ENCODE measurements at places on chromosomes 3 and 15. TPM values are rescaled to one million over a fixed set of nuclear protein-coding genes. Genes with fewer than 3 reads are reported as not detected.
A peak's percentile ranks its signal among the peaks of the same experiment; 100 is the strongest.

C3orf22 gene
- not detected for total RNA-seq

CCDC13 gene
- 0.49 TPM for total RNA-seq

B2M gene
- total RNA-seq, result 3,772 TPM

LYZL4 gene
- total RNA-seq, result not detected

NEK10 gene
- 0.41 TPM for total RNA-seq

TLNRD1 gene
- total RNA-seq, result 28.2 TPM

IFT80 gene
- total RNA-seq, result 12.2 TPM

GRCh38 chr3:119329551-119329950, 35.4 kb downstream of the ARHGAP31 start:
- peaks cover 1% of the 10 kb centered on the region for H3K4me1 ChIP-seq
- no peaks in the 10 kb centered on the region for H3K27me3 ChIP-seq
- no peak for DNase-seq
- H3K27ac ChIP-seq, result no peak overlapping the region
- no peak overlapping the region for H3K4me3 ChIP-seq
- peaks cover 2% of the 10 kb centered on the region for H3K36me3 ChIP-seq

DNA sequence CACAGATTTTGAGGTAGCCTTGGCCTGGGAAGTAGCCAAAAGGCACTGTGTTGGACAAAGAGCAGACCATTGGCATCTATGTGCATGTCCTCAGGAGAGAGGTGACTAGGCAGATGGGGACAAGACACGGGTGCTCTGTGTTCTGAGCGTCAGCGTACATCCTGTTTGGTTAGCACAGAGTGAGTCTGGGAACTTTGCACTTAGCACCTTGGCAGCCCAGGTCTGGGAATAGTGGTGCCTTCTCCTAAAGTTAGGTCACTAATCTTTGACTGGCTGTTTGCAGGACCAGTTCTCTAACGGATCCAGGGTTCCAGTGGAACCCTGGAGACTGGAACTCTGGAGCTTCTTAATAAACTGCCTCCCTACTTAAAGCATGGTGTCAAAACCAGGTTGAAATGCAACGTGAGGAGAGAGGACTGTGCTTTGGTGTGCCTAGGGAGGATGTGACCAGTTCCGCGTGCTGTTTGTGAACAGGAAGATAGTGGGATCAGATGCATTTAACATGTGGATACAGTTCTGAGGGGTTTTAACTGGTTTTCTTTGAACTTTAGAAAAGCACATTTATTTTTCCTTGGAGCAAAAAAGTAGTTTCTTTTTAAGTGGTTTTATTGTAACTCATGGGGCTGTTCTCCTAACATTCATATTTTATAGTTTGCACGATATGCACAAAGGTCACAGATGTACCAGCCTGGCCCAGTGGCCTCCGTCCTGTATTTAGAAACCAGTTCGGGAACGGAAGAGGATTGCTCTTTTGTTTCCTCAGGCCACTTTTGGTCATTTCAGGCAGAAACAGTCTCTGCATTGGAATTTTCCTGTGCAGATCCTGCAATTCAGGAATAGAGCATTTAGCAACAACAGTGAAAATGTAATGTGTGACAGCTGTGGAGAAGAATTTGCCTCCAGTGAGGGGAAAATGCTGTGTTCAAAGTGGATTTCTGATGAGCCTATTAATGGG, 48.8 kb downstream of the ABHD2 start:
- H3K27ac ChIP-seq, result peak overlapping the region; percentile 6
- no peak overlapping the region for H3K4me3 ChIP-seq
- H3K27me3 ChIP-seq, result no peaks in the 10 kb centered on the region
- DNase-seq, result no peak
- H3K4me1 ChIP-seq, result peaks cover 35% of the 10 kb centered on the region

- H3K4me3 ChIP-seq, result no peak overlapping the region
- no peaks in the 10 kb centered on the region for H3K4me1 ChIP-seq
- DNase-seq, result no peak
- H3K27me3 ChIP-seq, result no peaks in the 10 kb centered on the region
- H3K36me3 ChIP-seq, result no peaks in the 10 kb centered on the region
Observed at GRCh38 chr3:76311941-76312340, 526.6 kb upstream of the ZNF717 start.

DNA sequence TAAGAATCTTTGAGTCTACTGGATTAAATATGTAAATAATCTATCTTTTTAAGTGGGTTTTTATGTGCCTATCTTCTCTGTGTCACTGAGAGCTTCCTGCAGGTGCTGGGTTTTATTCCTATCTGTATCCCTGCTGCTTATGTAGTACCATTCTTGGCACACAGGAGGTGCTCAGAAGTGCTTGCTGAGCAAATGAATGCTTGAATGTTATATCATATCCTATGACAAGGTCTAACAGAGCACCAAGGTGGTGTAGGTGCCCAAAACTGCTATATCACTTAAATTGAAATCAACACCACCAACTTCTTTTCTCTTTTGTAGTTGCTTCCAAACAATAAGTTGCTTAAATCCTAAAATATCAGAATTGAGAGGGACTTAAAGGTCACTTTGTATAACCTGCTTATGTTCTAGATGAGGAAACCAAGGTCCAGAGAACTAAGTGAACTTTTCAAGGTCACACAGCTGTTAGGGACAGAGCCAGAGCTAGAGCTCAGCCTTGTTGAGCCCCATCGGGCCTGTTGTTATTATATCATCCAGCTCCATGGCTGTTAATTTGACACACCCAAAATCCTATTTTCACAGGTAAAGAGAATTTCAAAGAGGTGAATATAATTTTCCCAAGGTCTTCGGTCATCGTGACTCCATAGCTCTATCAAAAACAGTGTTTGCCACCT, 46.0 kb downstream of the CCNL1 start:
- no peak overlapping the region for H3K4me3 ChIP-seq
- H3K36me3 ChIP-seq, result no peaks in the 10 kb centered on the region
- H3K27ac ChIP-seq, result no peak overlapping the region
- H3K27me3 ChIP-seq, result no peaks in the 10 kb centered on the region

DNA sequence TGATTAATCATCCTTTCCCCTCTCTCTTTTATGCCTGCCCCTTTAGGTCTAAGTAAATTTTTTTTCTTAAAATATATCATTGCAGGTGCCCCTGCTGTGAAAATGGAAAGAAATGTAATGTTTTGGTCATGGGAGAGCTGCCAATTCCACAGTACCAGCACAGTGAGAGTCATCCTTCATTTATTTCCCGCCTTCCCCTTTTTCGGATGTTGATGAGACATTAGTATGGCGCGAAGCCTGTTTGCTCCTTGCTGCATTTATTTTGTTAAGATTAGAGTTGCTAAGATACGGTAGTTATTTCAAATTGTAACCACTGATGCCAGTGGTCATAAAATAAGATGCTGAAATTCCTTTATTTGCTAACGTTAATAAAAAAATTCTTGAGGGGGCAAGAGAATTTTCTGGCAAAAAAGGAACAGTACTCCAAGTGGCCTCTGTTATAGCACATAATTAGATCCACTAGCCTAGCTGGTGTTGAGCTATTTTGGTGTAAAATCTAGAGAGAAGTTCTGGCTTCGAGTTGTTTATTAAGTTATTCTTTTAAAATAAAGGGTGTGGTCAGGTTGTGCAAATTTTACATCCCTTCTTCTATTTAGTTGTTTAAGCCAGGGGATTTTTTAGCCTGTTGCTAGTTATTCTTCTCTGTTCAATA, 62.8 kb downstream of the MDFIC2 start:
- H3K36me3 ChIP-seq, result no peaks in the 10 kb centered on the region
- H3K4me3 ChIP-seq, result no peak overlapping the region
- H3K27me3 ChIP-seq, result peaks cover 5% of the 10 kb centered on the region
- no peak for DNase-seq

GRCh38 chr15:56972426-56972825, 54.0 kb downstream of the TCF12 start:
- peak overlapping the region; percentile 59 for H3K27ac ChIP-seq
- no peak for DNase-seq
- peaks cover 15% of the 10 kb centered on the region for H3K36me3 ChIP-seq
- peaks cover 55% of the 10 kb centered on the region for H3K4me1 ChIP-seq
- H3K4me3 ChIP-seq, result no peak overlapping the region

DNA sequence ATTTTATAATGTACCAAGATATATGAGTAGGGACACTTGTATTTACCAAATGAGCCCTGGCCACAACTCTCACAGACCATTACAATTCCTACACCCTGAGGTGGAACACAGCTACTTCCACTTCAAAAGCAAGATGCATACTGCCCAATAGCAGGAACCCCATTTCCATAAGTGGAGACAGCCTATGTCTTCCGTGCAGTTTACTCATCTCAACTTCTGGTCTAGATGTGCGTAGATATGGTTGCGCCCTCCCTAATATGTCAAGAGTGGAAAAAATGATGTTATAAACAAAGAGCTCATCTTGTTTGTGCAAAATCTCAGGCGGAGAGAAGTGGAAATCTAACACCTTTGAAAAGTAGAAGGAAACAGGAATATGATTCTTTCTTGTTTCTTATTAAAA, 44.6 kb downstream of the RAB27A start:
- no peaks in the 10 kb centered on the region for H3K27me3 ChIP-seq
- peak overlapping the region; percentile 50 for H3K27ac ChIP-seq
- H3K4me3 ChIP-seq, result no peak overlapping the region
- DNase-seq, result no peak
- H3K4me1 ChIP-seq, result peaks cover 54% of the 10 kb centered on the region
- peaks cover 51% of the 10 kb centered on the region for H3K36me3 ChIP-seq

DNA sequence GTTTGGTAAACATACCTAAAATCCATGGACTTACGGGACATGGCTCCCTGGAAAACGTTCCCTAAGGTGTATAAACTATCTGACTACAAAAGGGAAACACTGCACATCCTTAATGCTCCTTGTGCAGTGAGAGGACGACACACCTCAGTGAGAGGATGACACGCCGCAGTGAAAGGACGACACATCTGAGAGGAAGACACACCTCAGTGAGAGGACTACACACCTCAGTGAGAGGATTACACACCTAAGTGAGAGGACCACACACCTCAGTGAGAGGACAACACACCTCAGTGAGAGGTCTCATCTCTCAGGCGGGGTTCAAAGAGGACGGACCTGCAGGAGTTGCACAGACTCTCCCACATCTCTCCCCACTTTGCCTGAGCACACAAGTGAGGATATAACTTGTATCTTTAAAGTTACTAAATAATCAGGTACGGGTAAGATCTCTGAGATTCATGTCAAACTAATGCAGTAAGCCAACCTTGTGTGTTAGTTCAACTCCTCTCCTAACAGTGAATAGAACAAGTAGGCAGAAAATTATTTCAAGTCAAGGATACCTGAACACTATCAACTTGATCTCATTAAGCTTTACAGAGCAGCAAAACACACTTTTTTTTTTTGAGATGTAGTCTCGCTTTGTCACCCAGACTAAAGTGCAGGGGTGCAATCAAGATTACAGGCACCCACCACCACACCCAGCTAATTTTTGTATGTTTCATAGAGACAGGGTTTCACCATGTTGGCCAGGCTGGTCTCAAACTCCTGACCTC, 32.1 kb downstream of the HERC2 start:
- no peak for DNase-seq
- no peak overlapping the region for H3K27ac ChIP-seq
- H3K27me3 ChIP-seq, result no peaks in the 10 kb centered on the region

DNA sequence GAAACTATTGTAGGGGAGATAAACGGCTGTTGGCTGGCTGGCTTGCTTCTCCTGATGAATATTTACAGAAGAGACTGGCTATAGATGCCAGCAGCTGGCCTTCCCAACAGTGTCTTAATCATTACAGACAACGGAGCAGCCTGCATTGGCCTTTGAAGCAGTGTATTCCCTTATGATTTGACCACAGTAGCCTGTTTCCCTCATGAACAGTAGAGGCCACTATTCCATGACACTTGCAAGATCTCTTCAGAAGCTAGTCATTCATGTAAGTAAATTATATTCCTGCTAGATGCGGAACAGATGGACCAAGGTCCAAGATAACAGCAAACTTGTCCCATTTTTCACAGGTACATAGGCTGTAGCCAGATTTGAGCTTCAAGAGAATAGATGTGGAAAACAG, 47.3 kb downstream of the TMCO5A start:
- H3K36me3 ChIP-seq, result no peaks in the 10 kb centered on the region
- H3K4me3 ChIP-seq, result no peak overlapping the region
- no peak overlapping the region for H3K27ac ChIP-seq
- peaks cover 4% of the 10 kb centered on the region for H3K27me3 ChIP-seq
- H3K4me1 ChIP-seq, result no peaks in the 10 kb centered on the region
- no peak for DNase-seq

- no peak for DNase-seq
- peaks cover 6% of the 10 kb centered on the region for H3K4me1 ChIP-seq
- no peak overlapping the region for H3K4me3 ChIP-seq
- H3K27ac ChIP-seq, result no peak overlapping the region
Observed at GRCh38 chr3:108473711-108474110, 36.7 kb downstream of the MYH15 start.

- no peak overlapping the region for H3K4me3 ChIP-seq
- no peak for DNase-seq
- peaks cover 14% of the 10 kb centered on the region for H3K27me3 ChIP-seq
- H3K27ac ChIP-seq, result no peak overlapping the region
- peaks cover 5% of the 10 kb centered on the region for H3K4me1 ChIP-seq
Observed at GRCh38 chr3:122263974-122264588, 61.0 kb upstream of the CSTA start.

GRCh38 chr3:174636451-174636850, 222.7 kb upstream of the NAALADL2 start:
- H3K27ac ChIP-seq, result no peak overlapping the region
- no peaks in the 10 kb centered on the region for H3K4me1 ChIP-seq
- no peaks in the 10 kb centered on the region for H3K36me3 ChIP-seq
- no peak for DNase-seq
- H3K27me3 ChIP-seq, result peaks cover 2% of the 10 kb centered on the region

GRCh38 chr3:146345900-146346299, 95.0 kb upstream of the PLSCR4 start:
- no peaks in the 10 kb centered on the region for H3K4me1 ChIP-seq
- no peak for DNase-seq
- no peaks in the 10 kb centered on the region for H3K27me3 ChIP-seq
- no peaks in the 10 kb centered on the region for H3K36me3 ChIP-seq
- H3K27ac ChIP-seq, result no peak overlapping the region

GRCh38 chr3:146464783-146465182, 4.6 kb downstream of the PLSCR2 start:
- H3K27ac ChIP-seq, result no peak overlapping the region
- H3K4me3 ChIP-seq, result no peak overlapping the region
- no peaks in the 10 kb centered on the region for H3K27me3 ChIP-seq

GRCh38 chr15:42919308-42919707, 1.3 kb downstream of the TTBK2 start:
- peaks cover 3% of the 10 kb centered on the region for H3K36me3 ChIP-seq
- no peak for DNase-seq
- peak overlapping the region; percentile 98 for H3K4me3 ChIP-seq
- H3K27ac ChIP-seq, result peak overlapping the region; percentile 90

GRCh38 chr3:10351013-10351735, 30.3 kb upstream of the SEC13 start:
- no peak overlapping the region for H3K27ac ChIP-seq
- H3K4me1 ChIP-seq, result no peaks in the 10 kb centered on the region
- no peaks in the 10 kb centered on the region for H3K36me3 ChIP-seq
- DNase-seq, result no peak

DNA sequence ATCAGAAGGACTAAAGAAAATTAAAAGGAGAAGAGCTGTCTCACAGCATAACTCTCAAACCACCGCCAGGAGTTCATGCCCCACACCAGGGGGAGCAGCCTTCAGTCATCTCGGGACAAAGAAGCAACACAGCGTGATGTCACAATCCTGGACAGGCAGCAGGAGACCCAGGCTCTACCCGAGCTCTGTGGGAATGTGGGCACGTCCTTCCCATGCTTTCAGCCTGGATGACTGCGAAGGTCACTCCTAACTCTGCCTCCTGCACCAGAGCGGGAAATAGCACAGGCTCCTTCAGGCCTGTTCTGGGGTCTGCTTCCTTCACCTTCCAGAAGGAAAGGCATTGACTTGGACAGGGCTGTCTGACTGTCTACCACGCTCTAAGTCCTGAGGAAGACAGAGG, 31.3 kb downstream of the NOX5 start:
- H3K4me3 ChIP-seq, result no peak overlapping the region
- H3K27me3 ChIP-seq, result no peaks in the 10 kb centered on the region
- H3K27ac ChIP-seq, result no peak overlapping the region
- DNase-seq, result no peak
